ENCODE measurements at places on chromosomes 2 and 18.
A peak's percentile ranks its signal among the peaks of the same experiment; 100 is the strongest.

DNA sequence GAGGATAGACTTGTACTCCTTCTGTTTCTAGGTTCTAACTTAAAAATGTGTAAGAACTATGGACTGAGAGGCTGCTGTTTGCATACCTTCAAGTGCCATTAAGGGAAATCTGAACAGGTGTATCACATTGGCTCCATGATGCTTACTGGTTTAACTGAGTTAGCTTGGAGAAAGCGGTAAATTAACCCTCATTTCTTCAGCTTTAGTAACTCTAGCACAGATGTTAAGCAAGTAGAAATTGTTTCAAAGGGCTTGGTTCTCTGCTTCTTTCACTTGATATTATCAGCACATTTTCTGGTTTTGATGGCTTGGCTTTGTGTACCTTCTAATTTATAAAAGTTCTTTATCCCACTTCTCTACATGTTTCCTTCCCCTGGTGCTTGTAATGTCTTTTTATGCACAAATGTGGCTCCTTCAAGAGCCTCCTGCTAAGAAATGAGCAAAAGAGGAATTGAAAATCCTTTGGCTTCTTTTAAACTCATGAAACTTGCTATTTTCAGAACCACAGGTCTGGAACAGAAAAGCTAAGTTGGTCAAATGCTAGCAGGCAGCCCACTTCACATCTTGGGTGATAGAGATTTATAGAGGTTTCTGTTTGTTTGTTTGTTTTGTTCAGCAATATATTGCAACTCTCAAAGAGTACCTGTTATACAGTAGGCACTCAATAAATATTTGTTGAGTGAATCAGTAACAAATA is 249.9 kb upstream of the THUMPD2 start:
- DNase-seq = no peak

GRCh38 chr2:96484091-96484490 is 21.1 kb downstream of the NEURL3 start:
- no peak for DNase-seq

DNA sequence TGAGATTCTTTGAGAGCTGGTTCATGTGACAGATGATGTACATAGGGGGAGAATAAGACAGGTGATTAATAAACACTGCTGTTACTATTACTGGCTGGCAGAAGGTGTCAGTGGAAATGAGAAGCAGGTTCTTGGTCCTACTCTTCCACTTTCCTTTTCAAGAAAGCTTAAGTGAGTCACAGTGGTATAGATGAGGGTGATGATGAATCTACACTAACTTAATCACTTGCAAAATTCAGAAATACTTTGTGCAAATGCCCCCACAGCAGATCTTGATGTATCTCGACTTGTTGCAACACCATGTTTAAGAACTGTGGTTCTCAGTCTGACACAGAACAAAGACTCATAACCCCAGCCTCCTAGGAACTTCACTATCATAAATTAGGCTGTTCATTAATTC is 35.9 kb upstream of the MGAT5 start:
- no peak for DNase-seq

GRCh38 chr2:170815746-170816503 is 762 bp upstream of the GAD1 start:
- no peak for DNase-seq

- DNase-seq = no peak
Observed at GRCh38 chr2:147051248-147051647, 793.6 kb upstream of the ACVR2A start.

DNA sequence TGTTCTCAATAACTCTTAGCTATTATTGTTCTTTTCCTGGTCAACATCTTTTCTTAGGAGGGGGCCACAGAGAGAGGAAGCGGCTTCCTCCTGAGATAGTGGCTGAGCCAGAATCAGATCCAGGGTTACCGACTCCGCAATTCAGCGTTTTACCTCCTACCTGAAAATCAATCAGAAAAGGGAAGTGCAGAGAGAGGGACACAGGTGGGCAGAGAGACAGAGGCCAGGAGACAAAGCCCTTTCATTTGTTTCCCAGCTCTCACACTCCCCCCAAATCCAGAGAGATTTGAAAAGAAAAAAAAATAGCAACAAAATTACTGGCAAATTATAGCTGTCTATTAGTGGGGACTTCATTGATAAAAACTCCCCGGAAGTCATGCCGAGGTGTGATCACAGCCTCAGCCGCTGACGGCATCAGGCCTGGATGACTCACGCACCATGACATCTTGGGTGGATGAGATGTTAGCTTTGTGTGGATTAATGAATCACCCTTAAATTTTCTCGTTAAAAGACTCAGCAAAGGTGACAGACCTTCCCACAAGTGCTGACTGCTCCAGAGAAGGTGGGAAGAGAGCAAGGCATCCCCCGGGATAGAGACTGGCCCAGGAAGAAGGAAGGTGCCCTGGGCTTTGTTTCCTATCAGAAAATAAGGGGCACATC is 120.7 kb downstream of the LOXHD1 start:
- DNase-seq = peak; percentile 74

- no peak for DNase-seq
Observed at GRCh38 chr2:189951791-189952535, 110.6 kb downstream of the MSTN start.

GRCh38 chr2:5328826-5329225 is 363.4 kb upstream of the SOX11 start:
- no peak for DNase-seq

DNA sequence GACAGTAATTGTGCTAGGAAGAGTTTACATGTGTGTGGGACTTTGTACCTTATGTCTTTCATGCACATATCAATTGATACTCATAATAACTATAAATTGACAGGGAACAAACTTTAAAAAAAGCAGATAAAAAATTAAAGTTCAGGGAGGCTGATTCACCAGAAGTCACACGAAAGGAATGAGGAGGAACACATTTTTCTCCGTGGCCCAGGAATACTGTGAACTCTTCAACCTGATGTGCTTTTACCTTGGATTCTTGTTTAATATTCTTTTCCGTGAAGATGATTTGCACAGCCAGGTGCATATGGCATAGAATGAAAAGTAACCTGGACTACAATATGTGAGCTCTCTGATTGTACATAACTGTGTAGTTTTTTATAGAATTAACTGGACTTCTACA is 326.3 kb downstream of the CDH7 start:
- DNase-seq = no peak

DNA sequence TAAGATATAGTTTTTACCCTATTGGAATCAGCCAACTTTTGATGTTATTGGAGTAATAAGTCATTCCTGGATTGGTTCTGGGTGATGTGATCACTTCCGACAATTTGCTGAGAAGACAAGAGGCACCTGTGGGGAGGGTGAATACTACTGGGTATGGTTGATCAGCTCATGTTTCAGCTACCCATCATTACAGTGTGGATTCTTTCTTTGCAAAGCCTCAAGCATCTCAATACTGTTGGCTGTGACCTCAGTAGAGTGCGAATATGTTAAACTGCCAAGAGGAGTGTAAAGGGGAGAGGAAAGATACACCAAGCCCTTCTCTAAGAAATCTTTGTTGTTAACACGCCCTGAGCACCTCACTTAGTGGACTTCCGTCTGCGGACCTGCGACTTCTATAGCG is 317.7 kb downstream of the TDRD15 start:
- no peak for DNase-seq
